ENCODE measurements at places on chromosomes 6 and 20.

DNA sequence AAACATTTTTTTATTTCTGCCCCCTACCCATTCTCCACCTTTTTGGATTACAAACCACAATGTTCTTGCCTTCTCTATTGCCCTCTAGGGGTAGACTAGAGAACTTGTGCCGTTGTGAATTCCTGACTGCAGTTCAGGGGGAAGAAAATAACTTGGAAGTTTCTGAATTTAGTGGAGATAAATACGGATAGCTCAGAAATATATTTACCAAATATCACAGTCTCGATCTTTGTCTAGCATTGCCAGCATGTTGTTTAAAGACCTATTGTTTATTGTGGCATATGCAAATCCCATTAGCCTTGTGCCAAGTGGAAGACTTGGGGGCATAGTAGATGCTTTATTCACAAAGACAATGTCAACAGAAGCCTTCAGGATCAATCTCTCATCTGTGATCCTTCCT lies 154.1 kb upstream of the MMS22L start:
- no peak for DNase-seq

GRCh38 chr6:144768551-144769075 lies 483.5 kb downstream of the UTRN start:
- no peak for DNase-seq

- DNase-seq: no peak
These were observed 219.3 kb upstream of the ARID1B start for GRCh38 chr6:156557911-156558259.

- no peak for DNase-seq
These were observed 8.5 kb upstream of the RSPO4 start for GRCh38 chr20:1010659-1011058.

DNA sequence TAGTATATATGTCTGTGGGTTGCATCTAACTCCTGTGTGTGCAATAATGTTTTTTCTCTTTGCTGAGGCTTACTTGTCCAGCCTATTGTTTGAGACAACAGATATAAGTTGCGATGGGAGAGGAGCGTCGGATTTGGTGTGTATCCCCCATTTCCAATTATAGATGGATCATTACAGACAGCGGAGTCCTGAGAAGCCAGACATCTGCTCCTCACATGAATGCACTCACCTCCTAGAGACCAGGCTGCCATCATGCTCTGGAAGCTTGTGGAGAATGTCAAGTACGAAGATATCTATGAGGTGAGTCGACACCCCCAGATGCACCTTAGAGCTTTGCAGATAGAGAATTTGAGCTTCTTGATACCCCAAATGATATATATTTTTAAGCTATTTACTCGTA lies at the start of gene TFAP2B:
TFAP2B (plus strand) TSS at position 199 of the 400 bp plus-strand sequence; CDS start at position 220, 21 bp downstream.
- DNase-seq: no peak

Measured in coronary artery (tissue), 2 donors.